ENCODE measurements at places on chromosomes 6 and 20.

- no peak for DNase-seq
Observed at GRCh38 chr20:46237227-46237626, 71.1 kb downstream of the CDH22 start.

GRCh38 chr20:2763186-2763585 is 37.2 kb downstream of the CPXM1 start:
- no peak for DNase-seq

- no peak for DNase-seq
Observed at GRCh38 chr6:125207956-125208355, 54.4 kb downstream of the TPD52L1 start.

GRCh38 chr20:11451793-11452291 is 465.9 kb upstream of the BTBD3 start:
- DNase-seq, result no peak

- DNase-seq, result peak; percentile 70
Observed at GRCh38 chr20:62119591-62120364, 2.5 kb upstream of the LSM14B start.

GRCh38 chr6:30640481-30640880 is 6.5 kb upstream of the C6orf136 start:
- DNase-seq, result no peak

GRCh38 chr6:27287751-27288135 is 24.3 kb downstream of the POM121L2 start:
- no peak for DNase-seq

DNA sequence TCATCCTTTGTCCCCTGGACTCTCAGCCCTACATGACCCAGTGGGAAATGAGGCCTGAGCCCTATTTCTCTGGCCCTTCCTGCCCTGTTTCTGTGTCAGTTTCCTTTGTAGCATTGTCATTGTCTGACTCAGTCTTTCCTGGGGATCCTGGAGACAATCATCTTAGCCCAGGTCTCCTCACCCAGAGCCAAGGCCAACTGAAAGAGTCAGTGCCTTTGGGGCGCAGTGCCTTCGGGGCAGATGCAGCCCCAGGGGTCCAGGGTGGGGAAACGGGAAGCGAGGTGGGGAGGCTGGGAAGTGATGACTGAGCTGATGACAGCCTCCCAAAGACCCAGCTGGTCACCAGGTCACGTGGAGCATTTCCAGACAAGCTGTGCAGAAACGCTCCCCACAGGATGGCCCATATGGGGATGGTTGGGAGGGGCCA is 93.3 kb upstream of the SULF2 start:
- no peak for DNase-seq

GRCh38 chr6:100119261-100119660 is 125.2 kb upstream of the MCHR2 start:
- no peak for DNase-seq

GRCh38 chr6:145090801-145091585 is 644.3 kb downstream of the EPM2A start:
- no peak for DNase-seq

GRCh38 chr6:152423216-152424103 is 213.7 kb downstream of the SYNE1 start:
- no peak for DNase-seq

- DNase-seq, result no peak
Observed at GRCh38 chr20:47487175-47487917, 14.3 kb upstream of the NCOA3 start.

GRCh38 chr6:156683821-156684220 is 93.4 kb upstream of the ARID1B start:
- DNase-seq, result no peak

DNA sequence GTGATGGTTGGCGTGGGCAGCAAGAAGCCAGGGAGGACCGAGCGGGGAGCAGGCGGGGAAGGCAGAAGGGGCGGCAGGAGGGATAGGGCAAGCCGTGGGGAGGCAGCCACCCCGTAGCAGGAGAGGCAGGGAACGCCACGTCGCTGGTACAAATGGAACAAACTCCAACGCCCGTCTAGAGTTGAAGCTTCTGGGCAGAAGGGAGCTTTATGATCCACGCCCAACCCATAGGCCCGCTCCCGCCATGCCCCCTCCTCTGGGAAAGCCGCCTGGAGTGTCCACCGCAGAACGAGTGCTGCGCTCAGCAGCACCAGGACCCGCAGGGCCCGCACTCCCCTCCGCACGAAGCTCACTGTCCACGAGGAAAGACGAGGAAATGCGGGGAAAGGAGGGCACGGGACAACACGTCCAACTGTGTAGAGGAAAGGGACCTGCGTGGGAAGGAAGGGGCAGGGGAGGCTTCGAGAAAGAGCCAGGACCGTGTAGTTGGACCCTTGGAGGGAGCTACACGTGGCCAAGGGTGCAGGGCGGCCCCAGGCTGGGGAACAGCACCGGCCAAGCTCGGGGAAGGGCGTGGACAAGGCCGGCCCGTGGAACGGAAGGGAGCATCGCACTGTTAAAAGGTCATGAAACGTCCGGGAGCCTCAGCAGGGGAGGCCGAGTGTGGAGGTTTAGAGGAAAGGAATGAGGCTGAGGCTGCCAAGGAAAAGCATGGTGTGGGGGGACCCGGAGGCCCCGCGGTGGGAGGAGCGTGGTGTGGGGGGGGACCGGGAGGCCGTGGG is 204.0 kb downstream of the DLL1 start:
- DNase-seq, result no peak

- DNase-seq, result no peak
Observed at GRCh38 chr6:159464816-159465215, 228.2 kb downstream of the SOD2 start.

DNA sequence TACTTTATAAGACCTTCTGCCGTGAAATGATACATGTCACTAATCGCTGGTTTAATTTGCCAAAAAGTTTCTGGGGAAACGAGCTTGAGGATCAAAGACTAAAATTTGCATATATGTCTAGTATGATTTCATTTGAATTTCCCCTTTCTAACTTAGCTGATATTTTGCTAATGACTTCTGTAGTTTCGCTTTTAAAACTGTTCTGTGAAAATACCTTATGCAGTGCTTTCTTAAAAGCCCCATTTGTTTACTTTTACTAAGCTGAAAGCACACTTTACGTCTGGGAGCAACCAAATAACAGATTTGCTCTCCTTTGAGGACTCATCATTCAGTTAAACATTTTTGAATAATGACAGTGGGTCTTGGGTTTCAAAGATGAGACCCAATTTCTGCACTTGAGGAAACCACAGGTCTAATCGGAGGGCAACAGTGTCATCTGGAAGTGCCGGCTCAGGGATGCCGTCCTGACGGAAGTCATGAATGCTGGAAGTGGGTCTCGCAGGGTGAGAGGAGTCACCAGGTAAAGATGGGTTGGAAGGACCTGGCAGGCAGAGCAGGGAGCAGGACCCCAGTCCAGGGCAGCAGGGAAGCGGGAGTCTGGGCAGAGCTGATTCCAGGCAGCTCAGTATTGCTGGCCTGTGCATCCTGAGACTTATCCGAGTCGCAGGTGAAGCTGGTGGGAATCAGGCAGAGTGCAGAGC is 33.2 kb downstream of the PLEKHG1 start:
- no peak for DNase-seq

GRCh38 chr20:44938637-44939036 is 21.6 kb downstream of the TOMM34 start:
- no peak for DNase-seq
